ENCODE measurements at places on chromosomes 11 and 22. TPM values are rescaled to one million over a fixed set of nuclear protein-coding genes. Genes with fewer than 3 reads are reported as not detected.

DRG1 gene
- total RNA-seq: 83.7 TPM

GRCh38 chr11:95496901-95497300 is 265.9 kb upstream of the SESN3 start:
- DNase-seq: no peak

GRCh38 chr11:84581083-84581482 is 1046.1 kb downstream of the DLG2 start:
- DNase-seq: no peak

DNA sequence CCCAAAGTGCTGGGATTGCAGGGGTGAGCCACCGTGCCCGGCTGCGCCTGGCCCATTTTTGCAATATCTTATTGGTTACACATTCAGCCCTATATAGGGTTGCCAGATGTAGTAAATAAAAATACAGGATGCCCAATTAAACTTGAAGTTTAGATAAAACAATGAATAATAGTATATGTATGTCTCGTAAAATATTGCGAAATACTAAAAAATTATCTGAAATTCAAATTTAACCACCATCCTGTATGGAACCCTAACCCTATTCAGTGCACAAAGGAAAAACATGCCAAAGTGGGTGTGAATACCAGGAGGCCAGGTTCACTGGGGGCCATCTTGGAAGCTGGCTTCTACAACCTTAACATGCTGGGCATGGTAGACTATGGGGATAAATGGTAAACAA is 5.2 kb upstream of the TFIP11 start:
- no peak for DNase-seq

GRCh38 chr11:64057890-64058289 is 22.2 kb downstream of the FLRT1 start:
- no peak for DNase-seq

- no peak for DNase-seq
Observed at GRCh38 chr22:31943206-31943977, 943 bp upstream of the YWHAH start.

DNA sequence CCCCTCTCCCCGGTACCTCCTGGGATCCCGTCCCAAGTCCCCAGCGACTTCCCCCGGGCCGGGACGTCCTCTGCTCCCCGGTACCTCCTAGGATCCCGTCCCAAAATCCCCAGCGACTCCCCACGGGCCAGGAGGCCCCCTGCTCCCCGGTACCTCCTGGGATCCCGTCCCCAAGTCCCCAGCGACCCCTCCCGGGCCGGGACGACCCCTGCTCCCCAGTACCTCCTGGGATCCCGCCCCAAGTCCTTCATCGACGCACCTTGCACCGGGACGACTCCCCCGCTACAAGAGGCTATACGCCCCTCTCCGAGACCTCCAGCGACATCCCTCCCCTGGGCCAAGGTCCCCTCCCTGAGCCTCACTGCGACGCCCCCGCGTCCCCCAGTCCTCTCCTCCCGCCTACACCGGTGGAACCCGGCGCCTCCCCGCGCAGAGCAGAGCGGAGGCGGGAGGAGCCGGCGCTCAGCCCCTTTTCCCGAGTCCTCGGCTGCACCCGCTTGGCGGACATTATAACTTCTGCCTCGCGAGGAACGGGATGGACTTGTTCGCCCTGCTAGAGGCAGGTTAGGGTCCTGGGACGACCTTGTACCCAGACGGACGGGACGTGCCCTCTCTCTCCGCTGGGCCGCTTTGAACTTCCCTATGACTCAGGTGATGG is 912 bp downstream of the KREMEN1 start:
- peak; percentile 18 for DNase-seq
